Common myeloid progenitor, CD34-positive (primary cell): ENCODE measurements at places on chromosomes 12 and 14.
A peak's percentile ranks its signal among the peaks of the same experiment; 100 is the strongest.

DNA sequence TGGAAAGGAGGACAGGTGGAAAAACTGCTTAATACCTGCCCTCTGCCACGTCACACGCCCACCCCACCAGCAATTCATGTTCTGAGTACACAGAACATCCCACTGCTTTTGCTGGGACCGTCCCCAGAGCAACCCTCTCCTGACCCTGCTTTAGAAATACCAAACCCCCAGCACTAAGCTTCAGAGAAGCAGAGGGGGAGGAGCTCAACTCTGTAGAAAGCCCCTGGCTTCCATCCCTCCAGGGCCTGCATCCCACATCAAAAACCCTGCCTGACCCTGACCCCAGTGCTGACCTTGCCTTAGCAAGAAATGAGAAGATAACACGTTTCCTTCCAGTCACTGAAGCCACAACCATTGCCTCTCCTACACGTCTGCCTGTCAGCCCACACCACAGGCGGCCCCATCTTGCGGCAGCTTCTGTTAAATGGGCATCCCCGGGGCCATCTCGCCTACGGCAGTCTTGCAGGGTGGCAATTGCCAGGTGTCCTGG lies 19.7 kb downstream of the VDR start:
- DNase-seq, result no peak

GRCh38 chr12:82440885-82441284 lies 82.6 kb downstream of the METTL25 start:
- DNase-seq, result no peak

GRCh38 chr12:31369712-31370521 lies 44.0 kb upstream of the SINHCAF start:
- DNase-seq, result no peak

- peak; percentile 34 for DNase-seq
Observed at GRCh38 chr14:74018174-74018585, 908 bp downstream of the ENTPD5 start.

DNA sequence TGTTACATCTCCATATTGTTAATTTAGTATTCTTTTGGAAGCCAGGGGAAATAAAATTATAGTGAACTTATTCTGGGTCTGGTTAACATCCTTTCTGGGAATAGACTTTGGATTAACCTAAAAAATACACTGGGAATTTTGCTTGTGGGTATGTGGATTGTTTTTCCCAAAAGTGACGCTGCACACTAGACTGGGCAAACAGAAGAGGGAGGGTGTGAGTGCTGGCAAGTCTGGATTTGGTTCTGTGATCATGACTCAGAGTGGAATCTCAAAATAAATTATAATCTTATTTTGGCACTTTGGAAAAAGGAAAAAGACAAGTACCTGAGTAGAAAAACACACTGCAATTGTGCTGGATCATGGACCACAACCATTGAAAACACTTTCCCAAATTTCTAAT lies 15.2 kb upstream of the LUM start:
- DNase-seq, result no peak

GRCh38 chr14:56262530-56262929 lies 144.3 kb downstream of the PELI2 start:
- no peak for DNase-seq

GRCh38 chr12:43407816-43408645 lies 144.0 kb downstream of the ADAMTS20 start:
- DNase-seq, result no peak

DNA sequence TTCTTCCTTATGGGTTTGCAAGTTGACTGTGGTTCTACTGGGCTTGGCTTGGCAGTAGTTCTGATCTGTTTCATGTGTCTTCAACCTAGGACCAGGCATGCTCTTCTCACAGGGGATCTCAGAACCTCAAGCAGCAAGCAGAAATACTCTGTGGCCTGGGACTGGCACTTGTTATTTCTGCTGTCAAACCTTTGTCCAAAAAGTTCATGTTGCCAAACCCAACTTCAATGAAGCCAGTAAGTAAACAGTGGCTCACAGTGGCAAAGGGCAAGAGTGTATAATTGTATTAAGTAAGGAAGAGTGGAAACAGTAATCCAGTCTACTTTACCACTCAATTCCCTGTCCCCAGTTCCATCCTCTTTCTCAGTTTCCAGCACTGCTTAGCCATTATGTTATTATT lies 15.7 kb upstream of the HMGA2 start:
- no peak for DNase-seq

- DNase-seq, result no peak
Observed at GRCh38 chr12:27723212-27723611, 12.6 kb downstream of the MRPS35 start.
